ENCODE measurements at places on chromosomes 2 and 18.

DNA sequence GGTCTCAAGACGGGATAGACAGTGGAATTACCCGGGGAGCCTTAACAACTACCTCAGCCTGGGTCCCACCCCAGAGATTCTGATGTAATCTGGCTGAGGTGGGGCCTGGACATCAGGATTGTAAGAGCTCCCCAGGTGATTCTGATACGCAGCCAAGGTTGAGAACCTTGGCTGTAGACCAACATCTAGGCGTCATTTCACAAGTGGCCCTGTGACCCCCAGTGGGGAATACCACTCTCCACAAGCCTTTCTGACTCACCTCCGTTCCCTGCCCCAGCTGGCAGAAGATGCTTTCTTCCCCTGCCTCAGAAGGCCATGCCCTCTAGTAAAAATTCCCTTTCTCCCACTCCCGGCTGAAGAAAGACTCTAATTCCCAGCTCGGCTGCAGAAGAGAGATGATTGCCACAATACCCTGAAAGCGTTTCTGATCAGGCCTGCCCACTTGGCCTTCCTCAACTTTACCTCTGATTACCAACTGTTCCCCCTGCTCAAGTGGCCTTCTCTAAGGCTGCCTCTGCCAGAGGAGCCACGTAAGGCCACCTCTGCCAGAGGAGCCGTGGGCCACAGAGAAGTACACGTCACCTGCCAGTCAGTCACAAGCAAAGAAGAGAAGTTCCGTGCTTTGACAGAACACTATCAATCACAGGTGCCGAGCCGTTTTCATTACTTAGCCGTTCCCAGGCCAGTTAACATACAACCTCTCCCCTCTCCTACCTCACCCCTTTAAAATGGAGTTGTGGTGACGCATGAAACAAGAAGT lies 116.8 kb upstream of the PKDCC start:
- no peak overlapping the region for H3K4me3 ChIP-seq
- no peaks in the 10 kb centered on the region for H3K36me3 ChIP-seq
- no peaks in the 10 kb centered on the region for H3K27me3 ChIP-seq
- H3K4me1 ChIP-seq = peaks cover 32% of the 10 kb centered on the region
- H3K27ac ChIP-seq = no peak overlapping the region
- no peak for DNase-seq

- no peak overlapping the region for H3K27ac ChIP-seq
- H3K27me3 ChIP-seq = no peaks in the 10 kb centered on the region
- no peak overlapping the region for H3K4me3 ChIP-seq
- peaks cover 25% of the 10 kb centered on the region for H3K4me1 ChIP-seq
These were observed 20.3 kb downstream of the MYO1B start for GRCh38 chr2:191265311-191266170.

DNA sequence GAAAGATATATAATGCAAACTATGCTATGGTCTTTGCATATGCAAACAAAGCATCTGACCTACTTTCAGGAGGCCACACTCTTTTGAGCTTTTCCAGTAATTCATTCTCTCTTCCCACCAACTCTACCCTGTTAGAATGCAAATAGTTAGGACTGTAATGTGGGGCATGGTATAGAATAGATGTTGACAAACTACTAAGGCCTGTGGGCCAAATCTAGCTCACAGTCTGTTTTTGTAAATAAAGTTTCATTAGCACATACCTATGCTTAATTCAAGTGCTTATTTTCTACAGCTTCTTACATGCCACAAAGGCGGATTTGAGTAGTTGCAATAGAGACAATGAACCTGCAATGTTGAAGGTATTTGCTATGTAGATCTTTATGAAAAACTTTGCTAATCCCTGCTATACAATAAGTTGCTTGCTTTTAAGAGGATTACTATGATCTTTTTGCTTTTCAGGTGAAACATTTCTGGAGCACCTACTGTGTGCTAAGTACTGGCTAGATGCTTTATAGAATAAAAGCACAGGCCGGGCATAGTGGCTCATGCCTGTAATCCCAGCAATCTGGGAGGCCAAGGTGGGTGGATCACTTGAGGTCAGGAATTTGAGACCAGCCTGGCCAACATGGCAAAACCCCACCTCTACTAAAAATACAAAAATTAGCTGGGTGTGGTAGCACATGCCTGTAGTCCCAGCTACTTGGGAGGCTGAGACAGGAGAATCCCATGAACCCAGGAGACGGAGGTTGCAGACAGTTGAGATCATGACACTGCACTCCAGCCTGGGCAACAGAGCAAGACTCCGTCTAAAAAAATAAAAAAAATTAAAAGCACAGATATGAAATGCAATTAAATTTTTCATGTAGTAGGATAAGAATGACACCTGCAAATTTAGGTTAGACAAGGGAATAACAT lies 267.8 kb downstream of the DPP10 start:
- H3K4me1 ChIP-seq = peaks cover 33% of the 10 kb centered on the region
- DNase-seq = peak; percentile 17
- H3K27ac ChIP-seq = no peak overlapping the region
- no peaks in the 10 kb centered on the region for H3K36me3 ChIP-seq
- H3K4me3 ChIP-seq = no peak overlapping the region

- no peak overlapping the region for H3K27ac ChIP-seq
- H3K36me3 ChIP-seq = no peaks in the 10 kb centered on the region
- H3K4me1 ChIP-seq = peaks cover 12% of the 10 kb centered on the region
- peak; percentile 49 for DNase-seq
These were observed 40.1 kb upstream of the TAF1B start for GRCh38 chr2:9803023-9803805.

- H3K27me3 ChIP-seq = peaks cover 31% of the 10 kb centered on the region
- no peak for DNase-seq
- H3K36me3 ChIP-seq = no peaks in the 10 kb centered on the region
- no peak overlapping the region for H3K27ac ChIP-seq
These were observed 1.6 kb upstream of the TMEM37 start for GRCh38 chr2:119430023-119430498.

- H3K4me1 ChIP-seq = no peaks in the 10 kb centered on the region
- H3K27ac ChIP-seq = no peak overlapping the region
- H3K36me3 ChIP-seq = no peaks in the 10 kb centered on the region
- H3K4me3 ChIP-seq = no peak overlapping the region
- no peak for DNase-seq
These were observed 75.9 kb downstream of the TMEM131 start for GRCh38 chr2:97919858-97920257.

DNA sequence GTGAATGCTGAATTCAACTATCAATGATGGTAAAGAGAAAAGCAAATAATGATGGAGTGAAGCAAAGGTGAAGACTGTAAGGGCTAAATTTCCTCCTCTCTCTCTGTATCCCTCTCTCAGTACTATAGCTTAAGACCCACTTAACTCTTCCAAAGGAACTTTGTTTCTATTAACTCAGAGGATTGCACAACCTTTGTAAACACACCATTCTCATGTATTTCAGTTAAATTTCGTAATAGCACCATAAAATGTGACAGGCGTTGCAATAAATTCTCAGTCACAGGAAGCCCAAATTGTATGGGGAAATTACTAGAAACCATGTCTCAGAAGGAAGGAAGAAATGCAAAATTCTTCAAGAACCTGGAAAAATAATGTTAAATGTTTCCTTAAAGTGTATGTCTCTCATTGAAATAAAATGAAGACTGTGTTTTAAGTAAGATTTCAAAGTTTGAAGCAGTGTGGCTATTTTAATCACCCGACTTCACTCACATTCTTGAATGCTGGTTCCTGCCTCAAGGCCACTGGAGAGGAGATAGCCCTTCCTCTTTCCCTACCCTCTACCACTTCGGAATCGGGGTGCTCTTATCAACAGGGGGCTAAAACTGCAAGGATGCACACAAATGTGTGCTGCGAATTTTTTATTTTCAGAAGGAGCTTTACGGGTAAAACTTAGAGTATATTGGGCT lies 112.1 kb downstream of the FTCDNL1 start:
- peaks cover 15% of the 10 kb centered on the region for H3K4me1 ChIP-seq
- no peak overlapping the region for H3K4me3 ChIP-seq
- H3K36me3 ChIP-seq = no peaks in the 10 kb centered on the region
- DNase-seq = no peak
- H3K27ac ChIP-seq = no peak overlapping the region

GRCh38 chr18:21047126-21047525 lies 64.5 kb downstream of the ROCK1 start:
- no peak overlapping the region for H3K27ac ChIP-seq
- no peak overlapping the region for H3K4me3 ChIP-seq
- peaks cover 3% of the 10 kb centered on the region for H3K36me3 ChIP-seq
- H3K27me3 ChIP-seq = no peaks in the 10 kb centered on the region
- DNase-seq = no peak

DNA sequence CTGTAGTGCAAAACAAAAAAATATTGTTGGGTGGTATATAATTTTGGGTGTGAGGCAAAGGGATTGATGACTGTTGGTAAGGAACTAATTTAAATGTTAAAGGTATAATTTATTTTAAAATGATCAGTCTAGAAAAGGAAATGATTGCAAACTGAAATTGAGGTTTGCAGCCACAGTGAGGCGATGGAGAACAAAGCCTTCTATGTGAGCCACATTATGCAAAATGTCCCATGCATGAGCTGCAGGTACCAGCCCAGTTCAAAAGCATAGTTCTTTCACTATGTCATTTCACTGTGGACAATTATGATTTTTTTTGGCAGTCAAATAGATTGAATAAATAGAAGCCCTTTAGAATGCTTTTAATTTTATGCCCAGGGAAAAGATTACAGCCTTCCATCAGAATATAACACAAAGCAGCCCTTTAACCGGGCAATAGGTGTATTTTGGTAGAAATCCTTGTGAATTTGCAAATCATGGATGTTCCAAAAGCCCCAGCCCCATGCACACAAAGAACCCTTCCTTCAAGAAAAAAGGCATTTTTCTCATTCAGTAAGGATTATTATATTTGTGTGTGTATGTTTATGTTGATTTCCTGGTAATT lies 1.7 kb downstream of the MAP2 start:
- no peaks in the 10 kb centered on the region for H3K36me3 ChIP-seq
- H3K4me3 ChIP-seq = peak overlapping the region; percentile 78
- peaks cover 17% of the 10 kb centered on the region for H3K4me1 ChIP-seq
- DNase-seq = peak; percentile 38
- H3K27me3 ChIP-seq = no peaks in the 10 kb centered on the region

GRCh38 chr18:63930773-63931354 lies 18.2 kb upstream of the HMSD start:
- H3K4me3 ChIP-seq = no peak overlapping the region
- H3K36me3 ChIP-seq = no peaks in the 10 kb centered on the region
- H3K27me3 ChIP-seq = peaks cover 34% of the 10 kb centered on the region
- DNase-seq = no peak

GRCh38 chr2:230048010-230048671 lies 20.6 kb downstream of the SLC16A14 start:
- no peaks in the 10 kb centered on the region for H3K36me3 ChIP-seq
- no peaks in the 10 kb centered on the region for H3K4me1 ChIP-seq
- no peak for DNase-seq
- no peaks in the 10 kb centered on the region for H3K27me3 ChIP-seq
- H3K4me3 ChIP-seq = no peak overlapping the region

- no peak overlapping the region for H3K4me3 ChIP-seq
- DNase-seq = no peak
- no peak overlapping the region for H3K27ac ChIP-seq
- H3K36me3 ChIP-seq = no peaks in the 10 kb centered on the region
These were observed 149.9 kb upstream of the COPS8 start for GRCh38 chr2:236935631-236936445.

DNA sequence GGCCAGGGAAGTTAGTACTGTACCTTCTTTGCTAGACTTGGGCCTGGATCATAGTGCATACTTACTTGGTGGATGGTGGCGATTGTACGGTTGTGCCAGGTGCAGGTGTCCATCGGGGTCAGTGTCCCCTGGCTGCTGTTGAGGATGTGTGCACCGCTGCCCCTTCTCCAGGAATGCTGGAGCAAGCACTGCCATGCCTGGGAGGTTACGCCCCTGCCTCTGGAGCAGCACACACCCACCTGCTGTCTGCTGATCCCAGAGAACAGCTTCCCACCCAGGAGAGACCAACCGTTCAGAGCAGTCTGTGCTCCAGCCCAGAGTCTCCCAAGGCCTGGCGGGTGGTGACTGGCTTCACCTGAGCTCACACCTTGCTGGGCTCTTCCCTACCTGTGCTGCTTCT lies 286.8 kb upstream of the HS6ST1 start:
- no peaks in the 10 kb centered on the region for H3K4me1 ChIP-seq
- DNase-seq = no peak
- no peaks in the 10 kb centered on the region for H3K27me3 ChIP-seq
- no peak overlapping the region for H3K4me3 ChIP-seq
- no peaks in the 10 kb centered on the region for H3K36me3 ChIP-seq

DNA sequence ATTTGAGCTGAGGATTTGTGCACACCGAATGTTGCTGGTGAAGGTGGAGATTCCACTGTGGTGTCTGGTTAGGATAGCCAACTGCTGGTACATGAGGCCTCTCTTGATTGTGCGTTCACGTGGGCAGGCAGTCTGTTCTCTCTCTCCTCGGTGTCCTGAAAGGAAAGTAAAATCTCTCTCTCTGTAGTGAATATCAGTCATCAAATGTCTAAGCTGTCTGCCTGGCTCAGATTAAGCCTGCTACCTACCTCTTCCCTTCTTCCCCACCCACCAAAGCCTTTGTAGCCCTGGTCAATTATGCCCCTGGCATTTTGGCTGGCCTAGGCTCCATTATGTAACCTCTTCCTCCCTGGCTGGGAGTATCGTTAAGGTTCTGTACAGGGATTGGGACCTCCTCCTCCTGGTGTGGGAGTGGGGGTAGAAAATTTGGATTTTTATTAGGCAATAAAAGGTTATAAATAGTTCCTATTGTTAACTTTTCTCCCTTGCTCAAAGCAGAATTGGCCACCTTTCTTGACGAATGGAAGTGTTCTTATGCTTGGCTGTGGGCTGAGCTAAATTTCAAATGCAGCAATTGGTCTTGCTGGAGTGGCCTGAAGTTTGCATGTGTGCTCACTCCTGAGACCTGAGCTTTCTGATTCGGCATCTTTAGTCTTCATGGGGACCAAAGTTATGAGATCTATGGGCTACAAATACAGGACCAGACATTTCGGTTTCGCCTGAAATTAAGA lies 148.8 kb downstream of the WDSUB1 start:
- DNase-seq = no peak
- H3K36me3 ChIP-seq = no peaks in the 10 kb centered on the region
- no peak overlapping the region for H3K4me3 ChIP-seq

GRCh38 chr18:25230658-25231326 lies 121.2 kb downstream of the ZNF521 start:
- peak overlapping the region; percentile 18 for H3K27ac ChIP-seq
- H3K4me1 ChIP-seq = peaks cover 14% of the 10 kb centered on the region
- H3K4me3 ChIP-seq = no peak overlapping the region
- no peak for DNase-seq

DNA sequence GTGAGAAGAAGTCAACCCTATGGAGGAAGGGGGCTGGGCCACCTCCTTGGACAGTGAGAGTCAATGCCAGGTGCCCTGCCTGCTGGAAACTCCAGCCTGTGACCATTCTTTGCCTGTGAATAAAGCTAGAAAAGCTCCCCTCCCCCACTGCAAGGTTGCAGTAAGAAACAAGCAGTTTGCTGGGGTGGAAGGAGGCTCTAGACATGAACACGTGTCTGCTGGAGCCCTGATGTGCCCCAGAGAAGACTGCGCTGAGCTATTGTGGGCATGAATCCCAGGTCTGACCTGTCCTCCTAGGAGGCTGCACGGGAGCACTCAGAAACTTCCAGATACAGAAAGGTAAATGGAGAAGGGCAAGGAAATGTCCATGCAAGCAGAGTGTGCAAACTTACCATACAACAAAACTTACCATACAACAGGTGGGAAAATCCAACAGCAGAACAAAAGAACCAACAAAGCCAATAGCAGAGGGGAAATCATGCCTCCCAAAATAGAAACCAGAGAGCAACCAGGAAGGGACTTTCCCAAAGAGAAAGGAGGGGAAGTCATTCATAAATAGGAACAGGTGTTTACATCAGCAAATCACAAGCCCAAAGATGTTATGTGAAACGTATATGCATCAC lies 278.7 kb downstream of the BCL2 start:
- H3K4me1 ChIP-seq = no peaks in the 10 kb centered on the region
- no peak overlapping the region for H3K4me3 ChIP-seq
- DNase-seq = no peak
- no peaks in the 10 kb centered on the region for H3K27me3 ChIP-seq
- H3K27ac ChIP-seq = no peak overlapping the region
- H3K36me3 ChIP-seq = no peaks in the 10 kb centered on the region
